ENCODE measurements at places on chromosomes 6 and 20. TPM values are rescaled to one million over a fixed set of nuclear protein-coding genes. Genes with fewer than 3 reads are reported as not detected.

Gene RAD21L1
- not detected for total RNA-seq

Gene SIRPD
- total RNA-seq = 0.39 TPM

Gene TTLL9
- total RNA-seq = 0.30 TPM

Gene CTCFL
- total RNA-seq = 0.10 TPM

Gene TREML2
- total RNA-seq = 0.39 TPM

Gene FRS3
- total RNA-seq = 0.99 TPM

Gene HDGFL1
- not detected for total RNA-seq

- no peak for DNase-seq
These were observed 115.7 kb upstream of the CLDN20 start for GRCh38 chr6:155147958-155148663.

GRCh38 chr20:58571356-58571692 lies 56.1 kb upstream of the APCDD1L start:
- DNase-seq = no peak

DNA sequence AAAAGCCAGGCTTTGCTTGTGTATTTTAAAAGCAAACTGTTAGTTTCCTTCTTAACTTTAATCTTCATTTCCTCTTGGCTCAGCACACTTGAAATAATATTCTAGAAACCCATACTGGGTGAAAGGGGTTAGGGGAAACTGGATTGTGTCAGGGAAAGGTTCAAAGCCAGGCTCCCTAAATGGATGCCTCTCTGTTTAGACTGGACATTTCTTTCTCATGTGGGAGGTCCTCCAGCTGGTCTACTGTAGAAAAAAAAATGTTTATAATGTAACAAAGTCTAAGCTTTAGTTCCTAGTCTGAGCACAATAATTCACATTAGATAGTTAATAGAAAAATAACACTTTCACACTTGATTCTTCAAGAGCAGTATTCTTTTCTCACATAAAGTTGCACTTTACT lies 89.0 kb upstream of the AKIRIN2 start:
- DNase-seq = no peak

- DNase-seq = no peak
These were observed 374.0 kb upstream of the NOX3 start for GRCh38 chr6:155829646-155830045.

DNA sequence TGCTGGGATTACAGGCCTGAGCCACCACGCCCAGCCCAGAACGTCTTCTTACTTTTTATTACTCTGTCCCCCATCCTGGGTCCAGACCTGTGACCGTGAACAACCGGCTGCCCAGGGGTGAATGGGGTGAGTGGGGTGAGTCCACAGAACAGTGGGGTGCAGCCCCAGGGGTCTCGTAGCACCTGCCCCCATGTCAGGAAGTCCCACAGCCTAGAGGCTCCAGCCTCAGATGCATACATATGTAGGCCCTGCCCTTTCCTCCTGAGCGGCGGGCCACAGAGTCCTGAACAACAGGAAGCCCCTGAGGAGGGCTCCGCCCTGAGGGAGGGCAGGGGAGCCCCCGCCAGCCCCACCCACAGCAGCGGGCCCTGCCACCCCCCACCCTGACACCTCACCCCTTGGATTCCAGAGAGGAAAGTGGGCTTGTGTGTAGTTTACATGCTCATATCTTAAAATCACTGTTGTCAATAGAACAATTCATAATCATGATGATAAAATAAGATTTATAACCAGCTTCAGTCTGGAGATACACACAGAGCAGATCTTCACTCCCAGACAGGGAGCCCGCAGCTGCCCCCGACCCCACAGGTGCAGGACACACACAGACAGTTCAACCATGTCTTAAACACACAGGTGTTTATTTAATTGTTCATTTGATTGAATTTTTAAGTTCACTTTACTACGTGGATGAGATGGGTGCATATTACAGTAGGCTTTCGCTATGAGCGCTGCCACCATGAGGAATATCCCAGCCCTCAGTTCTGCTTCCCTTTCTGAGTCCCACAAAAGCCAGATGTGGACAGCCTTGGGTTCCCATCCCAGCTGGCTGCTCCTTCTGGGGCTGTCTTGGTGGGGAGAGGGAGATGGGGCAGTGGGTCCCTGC lies 12.4 kb upstream of the GMEB2 start:
- DNase-seq = no peak

GRCh38 chr20:48267860-48268633 lies 482.8 kb upstream of the SULF2 start:
- DNase-seq = no peak

- DNase-seq = no peak
These were observed 65.5 kb upstream of the SPACA1 start for GRCh38 chr6:87982134-87982533.

DNA sequence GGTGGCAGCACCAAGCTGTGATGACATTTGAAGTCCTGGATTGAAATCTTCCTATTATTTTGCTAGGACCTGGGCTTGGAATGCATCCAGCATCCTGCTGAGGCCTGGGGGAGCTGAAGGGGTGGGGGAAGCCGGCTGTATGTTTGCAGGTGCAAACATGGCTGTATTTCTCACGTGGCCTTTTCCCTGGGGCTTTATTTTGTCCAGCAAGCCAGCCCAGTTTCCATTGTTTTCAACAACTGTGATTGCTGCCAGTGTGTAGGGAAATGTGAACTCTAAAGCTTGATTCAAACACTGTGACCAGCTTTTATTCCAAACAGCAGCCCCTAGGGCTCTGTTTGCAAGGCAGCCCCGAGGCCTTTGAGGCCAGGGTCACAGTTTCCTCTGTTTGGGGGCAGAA lies 683.0 kb downstream of the DHX35 start:
- peak; percentile 32 for DNase-seq

GRCh38 chr20:50646483-50646996 lies 44.8 kb downstream of the RIPOR3 start:
- DNase-seq = peak; percentile 83

DNA sequence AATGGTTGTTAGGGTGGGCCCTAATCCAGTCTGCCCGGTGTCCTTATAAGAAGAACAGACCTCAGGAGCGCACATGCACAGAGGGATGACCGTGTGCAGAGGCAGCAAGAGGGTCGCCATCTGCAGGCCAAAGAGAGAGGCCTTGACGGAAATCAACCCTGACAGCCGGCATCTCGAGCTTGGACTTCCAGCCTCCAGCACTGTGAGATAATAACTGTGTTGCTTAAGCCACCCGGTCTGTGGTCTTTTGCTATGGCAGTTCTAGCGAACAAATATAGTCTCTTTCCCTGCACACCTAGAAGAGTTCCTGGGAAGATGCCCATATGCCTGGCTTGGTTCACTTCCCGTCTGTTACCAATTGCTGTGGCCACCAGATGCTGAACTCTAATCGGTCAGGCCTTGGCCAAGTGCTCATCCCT lies 35.3 kb upstream of the PTGIS start:
- DNase-seq = no peak

- peak; percentile 14 for DNase-seq
These were observed 105.8 kb downstream of the CD109 start for GRCh38 chr6:73801652-73802268.

DNA sequence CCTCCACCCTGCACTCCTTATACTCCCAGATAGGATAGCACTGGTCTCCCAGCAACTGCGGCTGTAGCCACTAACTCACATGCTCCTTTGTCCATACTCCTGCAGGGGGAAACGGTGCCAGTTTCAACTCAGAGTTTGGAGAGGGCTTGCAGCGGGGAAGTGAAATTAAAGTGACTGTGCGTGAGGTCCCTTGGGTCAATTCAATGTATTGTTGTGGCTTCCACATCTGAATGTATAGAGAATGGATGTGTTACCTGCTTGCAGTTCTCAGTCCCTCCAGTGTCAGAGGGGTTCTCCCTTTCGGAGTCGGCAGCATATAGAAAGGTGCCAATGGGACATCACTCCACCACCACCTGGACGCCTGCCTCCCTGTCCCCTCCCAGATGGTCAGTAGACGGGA lies 93.6 kb upstream of the CNKSR3 start:
- DNase-seq = no peak

DNA sequence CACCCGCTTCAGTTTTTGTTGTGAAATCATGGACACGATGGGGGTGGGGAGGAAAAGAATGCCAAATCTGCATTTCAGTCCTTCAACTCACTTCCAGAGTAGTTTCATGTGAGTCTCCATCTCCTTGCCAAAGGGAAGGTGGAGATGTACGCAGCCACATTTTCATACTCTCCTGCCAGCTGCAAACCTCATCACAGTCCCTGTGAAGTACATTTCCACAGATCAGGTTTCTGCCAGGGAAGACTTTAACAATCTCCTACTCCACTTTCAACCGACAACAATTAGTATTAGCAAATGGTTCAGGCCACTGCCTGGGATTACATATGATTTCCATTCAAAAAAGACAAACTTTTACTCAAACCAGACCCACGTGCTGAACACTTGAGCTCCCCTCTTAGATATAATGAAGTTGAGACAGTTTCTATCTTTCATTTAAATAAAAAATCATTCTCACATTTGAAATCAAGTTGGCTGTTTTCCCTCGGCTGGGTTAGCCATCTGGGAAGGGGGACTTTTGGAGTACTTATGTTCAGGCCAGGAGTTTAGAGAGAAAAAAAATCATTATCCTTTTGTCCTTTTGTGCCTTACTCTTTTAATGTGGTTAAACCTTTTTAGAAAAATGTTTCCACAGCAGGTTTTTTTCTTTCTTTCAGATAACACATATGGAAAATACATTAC lies 51.0 kb upstream of the CEP162 start:
- peak; percentile 80 for DNase-seq

GRCh38 chr6:158703837-158704822 lies 54.3 kb downstream of the SYTL3 start:
- DNase-seq = peak; percentile 23

DNA sequence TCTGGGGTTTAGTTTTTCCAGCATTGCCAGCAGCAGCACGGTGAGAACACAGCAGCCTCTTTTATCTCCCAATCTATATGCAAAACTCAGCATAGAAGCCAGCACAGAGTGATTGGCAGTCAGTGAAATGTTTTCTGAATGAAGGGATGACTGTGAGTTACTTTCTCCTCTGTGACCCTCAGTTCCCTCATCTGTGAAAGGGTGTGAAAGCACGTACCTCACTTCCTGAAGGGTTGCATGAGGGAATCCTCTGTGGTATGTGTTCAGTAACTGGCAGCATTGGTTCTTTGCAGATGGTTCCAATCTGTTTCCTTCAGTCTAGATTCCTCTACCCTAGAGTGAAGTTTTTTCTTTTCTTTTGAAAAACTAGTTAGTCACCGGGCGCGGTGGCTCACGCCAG lies 40.0 kb downstream of the EFCAB8 start:
- DNase-seq = no peak

GRCh38 chr6:154485815-154486214 lies 24.7 kb downstream of the CNKSR3 start:
- DNase-seq = no peak

DNA sequence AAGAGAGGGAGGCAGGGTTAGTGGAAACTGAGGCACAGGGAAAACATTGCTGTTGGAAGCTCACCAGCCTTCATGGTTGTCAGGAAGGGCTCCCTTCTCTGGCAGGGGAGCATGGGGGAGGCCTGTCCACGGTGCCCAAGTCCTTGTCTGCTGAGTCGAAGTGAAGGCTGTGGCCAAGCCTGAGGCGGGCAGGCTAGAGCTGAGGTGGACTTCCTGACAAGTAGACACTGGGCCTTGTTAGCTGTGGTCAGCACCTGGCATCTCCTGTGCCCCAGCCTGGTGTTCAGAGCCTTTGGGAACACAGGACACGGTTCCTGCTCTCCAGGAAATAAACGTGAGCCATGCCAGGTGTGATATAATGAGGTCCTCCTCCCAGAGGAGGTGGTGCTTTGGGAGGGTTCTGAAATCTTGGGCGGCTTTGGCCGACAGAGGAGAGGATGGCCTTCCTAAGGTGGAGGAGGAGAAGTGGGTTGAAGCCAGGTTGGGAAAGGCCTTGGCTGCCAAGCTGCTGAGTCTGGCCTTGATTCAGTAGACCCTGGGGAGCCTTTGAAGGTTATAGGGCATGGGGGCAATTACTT lies 138.4 kb upstream of the RNF24 start:
- DNase-seq = no peak

DNA sequence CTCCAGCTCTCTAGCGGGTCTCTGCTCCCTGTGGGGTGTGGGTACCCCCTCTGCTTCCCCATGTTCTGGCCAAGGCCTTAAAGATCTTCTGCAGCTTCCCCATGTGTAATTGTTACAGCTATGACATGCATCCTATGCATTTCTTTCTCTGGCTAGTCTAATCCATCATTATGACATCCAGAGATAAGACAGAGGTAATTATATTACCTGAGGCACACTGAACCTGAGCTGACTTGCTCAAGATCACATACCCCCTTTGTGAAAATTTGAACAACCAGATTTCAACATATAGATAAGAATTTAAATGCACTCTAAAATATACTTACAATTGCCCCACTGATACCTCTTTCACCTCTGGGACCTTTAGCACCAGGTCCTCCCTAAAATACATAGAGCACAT lies 102.4 kb downstream of the COL12A1 start:
- no peak for DNase-seq

DNA sequence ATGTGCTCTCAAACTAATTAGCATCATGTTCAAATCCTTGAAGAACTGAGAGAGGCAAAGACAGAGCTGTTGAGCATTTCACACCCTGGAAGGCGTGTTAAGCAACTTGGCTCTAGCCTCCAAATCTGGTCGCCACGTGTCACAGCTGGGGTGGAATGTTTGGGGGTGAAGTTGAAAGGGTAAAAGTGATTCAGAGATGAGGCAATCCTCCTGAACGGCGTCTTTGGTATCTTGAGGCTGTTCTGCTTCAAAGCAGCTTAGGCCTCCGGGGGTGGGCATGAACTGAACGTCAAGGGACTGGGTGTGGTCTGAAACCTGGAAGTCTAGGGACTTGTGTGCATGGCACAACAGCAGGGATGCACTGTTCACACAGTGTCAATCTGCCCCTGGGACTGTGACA lies 62.3 kb downstream of the TRAM2 start:
- peak; percentile 86 for DNase-seq

- no peak for DNase-seq
These were observed 112.0 kb downstream of the ATXN1 start for GRCh38 chr6:16649241-16649640.

DNA sequence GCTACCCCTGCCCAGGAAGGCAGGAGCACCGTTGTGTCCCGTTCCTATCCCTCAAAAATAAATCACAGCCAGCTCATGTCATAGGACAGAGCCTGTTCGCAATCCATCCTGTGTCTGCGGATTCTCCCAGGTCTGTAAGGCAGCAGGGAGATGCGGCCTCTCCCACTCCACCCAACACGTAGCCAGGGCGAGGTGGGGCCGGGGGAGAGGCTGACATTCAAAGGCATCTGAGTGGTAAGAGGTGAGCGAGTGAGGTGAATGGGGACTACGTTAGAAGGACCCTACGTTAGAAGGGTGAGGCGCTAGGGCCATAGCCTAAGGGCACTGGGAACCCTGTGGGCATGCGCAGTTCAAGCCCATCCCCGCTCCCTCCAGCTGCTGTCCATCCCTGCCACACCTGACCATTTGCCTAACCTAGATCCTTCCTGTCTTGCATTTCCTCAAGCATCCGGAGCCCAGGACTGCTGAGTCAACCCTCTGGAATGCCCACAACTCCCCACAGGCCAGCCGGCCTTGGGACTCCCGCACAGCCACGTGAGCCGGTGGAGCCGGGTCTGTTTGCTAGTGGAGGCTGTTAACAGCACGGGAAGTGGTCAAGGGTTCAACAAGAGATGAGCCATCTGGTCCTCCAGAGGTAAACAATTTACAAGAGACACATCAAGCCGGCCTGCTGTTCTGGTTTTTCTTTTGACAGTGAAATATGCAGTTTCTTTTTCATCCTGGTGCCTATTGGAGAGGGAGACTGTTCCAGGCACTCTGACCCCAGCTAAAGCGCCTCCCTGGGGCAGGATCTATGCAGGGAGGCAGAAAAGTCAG lies 45.9 kb downstream of the RIPOR3 start:
- no peak for DNase-seq
